NCI-H2081 (cell line): ENCODE measurements at places on chromosomes 12 and 14.

DNA sequence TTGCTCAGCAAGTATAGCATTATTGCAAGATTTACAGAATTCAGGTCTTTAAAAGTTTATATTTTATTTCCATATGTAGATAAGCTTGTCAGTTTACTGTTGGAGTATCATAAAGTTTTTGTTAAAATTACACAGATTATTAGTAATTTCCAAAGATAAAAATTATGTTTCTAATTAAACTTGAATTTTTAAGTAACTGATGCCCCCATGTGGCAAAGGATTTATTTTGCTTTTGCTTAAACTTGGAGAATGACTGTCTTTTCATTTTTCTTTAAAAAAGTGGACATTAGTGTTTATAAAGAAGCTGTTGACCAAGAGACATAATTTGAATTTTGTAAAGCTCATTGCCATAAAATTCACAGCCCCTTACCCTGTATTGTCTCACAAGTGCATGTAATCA lies 45.8 kb downstream of the ETNK1 start:
- DNase-seq, result no peak

DNA sequence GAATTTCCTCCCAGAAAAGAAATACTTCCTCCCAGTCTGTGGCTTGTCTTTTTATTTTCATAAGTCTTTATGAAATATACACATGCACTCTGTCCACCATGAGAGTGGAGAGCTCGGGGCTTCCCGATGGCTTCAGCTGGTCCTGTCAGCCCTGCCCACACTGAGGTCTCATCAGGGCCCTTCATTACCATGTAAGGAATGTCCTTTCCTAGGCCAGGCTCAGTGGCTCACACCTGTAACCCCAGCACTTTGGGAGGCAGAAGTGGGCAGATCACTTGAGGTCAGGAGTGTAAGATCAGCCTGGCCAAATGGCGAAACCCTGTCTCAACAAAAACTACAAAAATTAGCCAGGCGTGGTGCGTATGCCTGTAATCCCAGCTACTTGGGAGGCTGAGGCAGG lies 77.0 kb downstream of the CPSF2 start:
- no peak for DNase-seq

DNA sequence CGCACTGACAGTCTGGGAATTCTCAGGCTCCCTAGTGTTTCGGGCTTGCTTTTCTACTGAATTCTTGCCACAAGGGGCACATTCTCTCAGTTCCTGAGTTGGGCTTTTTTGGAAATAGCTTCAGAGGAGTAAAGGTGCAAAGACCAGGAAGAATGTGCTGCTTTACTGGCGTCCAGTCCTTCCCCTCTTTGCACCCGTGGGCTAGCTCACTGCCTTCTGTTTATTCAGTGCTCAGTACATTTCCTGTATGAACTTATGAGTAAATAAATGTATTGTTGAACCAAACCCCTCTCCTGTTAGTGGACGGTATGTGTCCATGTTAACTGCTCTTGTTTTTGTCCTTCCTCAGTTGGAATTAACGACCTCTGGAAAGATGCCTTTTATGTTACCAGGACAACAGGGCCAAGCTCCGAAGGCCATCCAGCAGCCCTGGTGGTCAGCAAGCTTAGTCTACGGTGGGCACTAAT lies 24.0 kb downstream of the GSG1 start:
- no peak for DNase-seq

GRCh38 chr12:26028953-26029735 lies 70.7 kb downstream of the RASSF8 start:
- peak; percentile 4 for DNase-seq

GRCh38 chr12:72093424-72093823 lies 154.8 kb downstream of the TPH2 start:
- DNase-seq, result no peak

GRCh38 chr14:34874386-34875030 lies 652 bp downstream of the BAZ1A start:
- peak; percentile 52 for DNase-seq

DNA sequence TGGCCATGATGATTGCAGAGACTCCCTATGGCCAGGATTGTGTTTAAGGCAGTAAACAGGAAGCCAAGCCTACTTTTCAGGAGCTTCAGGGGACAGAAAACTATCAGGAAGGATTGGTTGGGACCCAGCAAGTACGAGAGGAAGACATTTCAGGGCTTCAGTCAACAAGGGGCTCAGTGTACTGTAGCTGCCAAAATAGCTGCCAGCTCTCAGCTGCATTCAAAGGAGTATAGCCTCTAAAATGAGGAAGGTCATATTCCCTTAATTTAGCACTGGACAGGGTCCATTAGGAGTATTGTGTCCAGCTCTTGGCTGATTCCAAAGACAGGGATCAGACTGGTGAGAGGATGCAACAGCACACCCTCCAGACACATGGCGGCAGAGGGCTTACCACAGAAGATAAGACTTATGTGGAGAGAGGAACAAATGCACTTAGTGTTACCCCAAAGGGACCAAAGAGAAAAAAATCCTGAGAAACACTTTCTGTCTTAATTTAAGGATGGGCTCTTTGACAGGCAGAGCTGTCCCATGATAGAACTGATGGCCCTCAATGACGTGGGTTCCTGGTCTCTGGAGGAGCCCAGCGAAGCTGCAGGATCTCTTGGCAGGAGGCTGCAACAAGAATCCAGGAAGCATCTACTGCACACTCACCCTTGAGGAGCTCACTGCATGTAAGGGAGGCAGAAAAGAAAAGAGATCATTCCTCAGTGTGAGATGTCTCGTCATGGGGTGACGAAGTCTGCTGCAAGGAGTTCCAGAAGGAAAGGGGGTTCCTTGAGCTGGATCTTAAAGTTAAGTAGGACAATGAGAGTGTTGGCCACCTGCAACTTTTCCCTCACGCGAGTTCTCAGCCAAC lies 14.8 kb downstream of the BDKRB1 start:
- no peak for DNase-seq

GRCh38 chr12:112606611-112607365 lies 184.8 kb upstream of the RPH3A start:
- DNase-seq, result no peak
